ENCODE measurements at places on chromosomes 7 and 10. TPM values are rescaled to one million over a fixed set of nuclear protein-coding genes. Genes with fewer than 3 reads are reported as not detected.

Gene OAT
- 97.4 TPM for total RNA-seq

Gene FAM25C
- not detected for total RNA-seq

DNA sequence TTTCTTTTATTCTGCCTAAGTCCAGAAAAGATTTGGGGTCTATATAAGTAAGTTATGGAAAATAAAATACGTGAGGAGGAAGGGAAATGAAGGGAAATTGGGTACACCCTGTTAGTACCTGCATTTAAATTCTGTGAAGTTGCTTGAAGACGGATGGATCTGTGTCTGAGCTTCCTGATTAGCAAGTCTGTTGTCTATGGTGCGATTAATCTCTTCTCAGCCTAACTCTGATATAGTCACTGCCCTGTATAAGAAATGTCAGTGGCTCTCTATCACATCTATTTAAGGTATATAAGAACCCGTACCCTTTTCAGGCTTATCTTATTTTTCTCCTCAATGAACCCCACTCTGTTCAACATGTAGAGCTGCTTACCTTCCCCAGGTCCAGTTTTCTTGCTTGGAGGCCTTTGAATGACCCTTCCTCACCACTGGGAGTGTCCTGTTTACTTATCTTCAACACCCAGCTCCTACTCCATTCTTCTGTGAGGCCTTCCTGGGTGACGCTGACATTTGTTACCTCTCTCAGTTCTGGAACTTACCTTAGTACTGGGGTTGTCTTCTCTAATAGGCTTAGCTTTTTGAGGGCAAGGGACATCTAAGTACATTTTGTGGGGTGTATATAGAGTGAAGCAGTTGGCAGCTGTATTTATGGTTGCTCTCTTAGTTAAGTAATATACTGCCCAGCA lies 149.6 kb upstream of the PRPS1L1 start:
- DNase-seq: no peak

DNA sequence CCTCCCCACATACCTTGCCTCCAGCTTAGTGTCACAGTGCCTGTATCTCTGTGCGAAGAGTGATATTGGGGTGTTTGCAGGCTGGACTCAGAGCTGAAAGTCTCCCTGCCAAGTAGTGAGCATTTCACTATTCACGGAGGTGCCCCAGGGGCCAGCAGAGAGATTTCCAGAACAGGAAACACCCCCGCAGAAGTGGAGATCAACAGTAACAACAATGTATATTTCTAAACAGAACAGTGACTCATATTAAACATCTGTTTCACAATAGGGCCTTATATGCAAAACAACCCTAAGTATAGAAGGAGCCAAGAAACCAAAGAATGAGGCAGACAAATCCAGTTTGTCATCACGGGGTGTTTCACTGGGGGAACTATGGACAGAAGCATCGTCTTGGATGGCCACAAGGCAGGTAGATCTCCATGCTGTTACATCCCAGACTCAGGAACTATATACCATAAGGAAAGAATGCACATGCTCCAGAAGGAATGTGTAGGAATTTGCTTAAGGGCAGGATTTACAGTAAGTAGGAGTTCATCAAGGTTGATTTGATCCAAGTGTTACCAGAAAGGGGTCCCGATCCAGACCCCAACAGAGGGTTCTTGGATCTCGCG lies 29.3 kb upstream of the CCL24 start:
- DNase-seq: no peak

DNA sequence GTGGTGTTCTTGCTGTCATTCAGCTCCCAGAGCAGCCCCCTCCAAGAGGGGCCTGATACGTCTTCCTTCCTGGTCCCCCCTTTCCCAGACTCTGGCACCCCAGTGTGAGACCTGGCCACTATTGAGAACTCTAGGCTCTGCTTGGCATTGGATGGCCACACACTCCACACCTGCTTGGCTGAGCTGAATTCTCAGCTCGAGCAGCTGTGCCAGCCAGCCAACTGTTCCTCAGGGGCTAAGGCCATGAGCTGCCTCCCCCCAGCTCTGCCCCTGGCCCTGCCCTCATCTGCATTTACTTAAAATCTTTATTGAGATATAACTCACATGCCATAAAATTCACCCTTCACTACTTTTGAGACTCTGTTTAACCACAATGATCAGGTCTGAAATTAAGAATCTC lies 6.7 kb downstream of the TLL2 start:
- DNase-seq: no peak

Data from ovary (tissue), 10 donors.